ENCODE measurements at places on chromosomes 3 and 15.

DNA sequence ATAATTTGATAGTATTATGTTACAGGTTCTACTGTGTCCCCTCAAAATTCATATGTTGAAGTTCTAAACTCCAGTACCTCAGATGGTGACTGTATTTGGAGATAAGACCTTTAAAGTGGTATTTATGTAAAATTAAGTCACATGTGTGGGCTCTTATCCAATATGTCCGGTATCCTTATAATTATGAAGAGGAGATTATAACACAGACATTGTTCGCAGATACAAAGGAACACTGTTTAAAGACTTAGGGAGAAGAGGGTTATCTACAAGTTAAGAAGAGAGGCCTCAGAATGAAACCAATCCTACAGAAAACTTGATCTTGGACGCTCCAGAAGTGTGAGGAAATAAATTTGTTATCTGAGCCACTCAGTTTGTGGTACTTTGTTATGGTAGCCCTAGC lies 50.9 kb downstream of the DPH6 start:
- DNase-seq, result no peak

GRCh38 chr3:122952520-122952919 lies 75.0 kb downstream of the SEMA5B start:
- DNase-seq, result no peak

DNA sequence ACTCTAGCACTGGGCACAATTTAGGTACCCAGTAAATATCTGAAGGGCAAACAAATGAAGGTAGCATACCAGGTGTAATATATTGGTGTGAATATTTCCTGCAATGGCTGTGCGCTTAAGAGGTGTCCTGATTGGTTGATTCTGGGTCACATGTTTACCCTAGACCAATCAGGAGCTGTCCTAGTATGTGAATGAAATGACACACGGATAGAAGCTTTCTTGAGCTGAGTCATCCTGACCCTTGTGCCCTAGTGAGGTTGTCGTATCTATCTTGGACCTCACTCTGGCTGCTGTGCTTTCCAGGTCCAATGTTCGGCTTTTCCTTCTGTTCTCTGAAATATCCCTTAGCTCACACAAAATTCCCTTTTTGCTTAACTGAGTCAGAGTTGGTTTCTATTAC lies 58.1 kb upstream of the FOXP1 start:
- no peak for DNase-seq

DNA sequence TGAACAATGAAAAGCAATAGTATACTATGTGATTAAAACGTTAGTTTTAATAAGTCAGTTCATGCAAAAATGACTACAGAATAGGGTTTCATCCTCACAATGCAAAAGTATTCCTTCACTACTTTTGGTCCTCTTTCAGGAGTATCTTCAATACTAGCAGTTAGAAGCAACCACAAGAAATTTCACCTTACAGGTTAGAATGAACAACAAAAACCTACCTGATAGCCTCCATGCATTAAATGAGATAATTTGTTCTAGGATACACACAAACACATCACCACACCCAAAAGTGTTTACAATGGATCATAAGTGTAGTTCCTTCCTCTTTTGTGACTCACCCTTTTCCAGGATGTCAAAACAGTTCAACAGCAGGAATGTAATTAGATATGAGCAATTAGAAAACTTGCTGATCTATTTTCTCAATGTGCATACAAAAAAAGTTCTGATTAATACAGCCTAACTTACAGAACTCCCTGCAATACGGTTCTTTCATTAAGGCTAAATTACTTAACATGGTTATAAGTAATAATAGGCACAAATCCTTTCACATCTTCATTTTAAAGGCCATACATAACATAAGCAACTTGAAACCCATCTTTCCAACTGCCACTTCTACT lies 21.6 kb downstream of the UACA start:
- DNase-seq, result no peak

DNA sequence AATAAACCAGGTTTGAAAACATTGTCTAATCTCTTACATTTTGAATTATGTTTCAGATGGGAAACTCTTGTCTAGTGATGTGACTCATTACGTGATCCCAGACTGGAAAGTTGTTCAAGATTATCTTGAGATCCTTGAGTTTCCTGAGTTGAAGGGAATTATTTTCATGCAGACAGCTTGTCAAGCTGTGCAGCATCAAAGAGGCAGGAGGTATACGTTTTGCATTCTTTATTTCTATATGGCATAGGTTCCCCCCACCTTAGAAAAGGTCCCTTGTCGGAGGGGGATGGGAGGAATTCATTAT lies 1.5 kb downstream of the DIS3L start:
- DNase-seq, result no peak

GRCh38 chr3:127674790-127675189 lies 2.0 kb downstream of the ABTB1 start:
- DNase-seq, result no peak

- DNase-seq, result no peak
These were observed 36.1 kb upstream of the PYDC2 start for GRCh38 chr3:191424881-191425280.

DNA sequence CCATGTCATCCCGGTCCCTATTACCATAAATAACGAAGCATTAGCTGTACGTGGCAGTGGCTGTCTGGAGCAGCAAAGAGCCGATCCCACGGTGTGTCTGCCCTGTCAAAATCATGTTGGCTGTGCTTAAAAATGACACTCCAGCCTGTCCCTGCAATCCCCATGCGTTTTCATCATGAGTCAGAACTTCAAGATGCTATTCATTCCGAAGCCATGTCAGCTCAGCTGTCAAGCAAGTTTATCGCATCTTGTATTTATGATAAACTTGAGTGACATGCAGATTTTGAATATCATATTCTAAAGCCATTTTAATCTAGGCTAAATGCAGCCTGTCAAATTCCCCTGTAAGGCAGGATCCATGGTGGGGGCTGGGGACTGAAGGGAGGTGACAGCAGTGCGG lies 152.4 kb downstream of the TJP1 start:
- no peak for DNase-seq

DNA sequence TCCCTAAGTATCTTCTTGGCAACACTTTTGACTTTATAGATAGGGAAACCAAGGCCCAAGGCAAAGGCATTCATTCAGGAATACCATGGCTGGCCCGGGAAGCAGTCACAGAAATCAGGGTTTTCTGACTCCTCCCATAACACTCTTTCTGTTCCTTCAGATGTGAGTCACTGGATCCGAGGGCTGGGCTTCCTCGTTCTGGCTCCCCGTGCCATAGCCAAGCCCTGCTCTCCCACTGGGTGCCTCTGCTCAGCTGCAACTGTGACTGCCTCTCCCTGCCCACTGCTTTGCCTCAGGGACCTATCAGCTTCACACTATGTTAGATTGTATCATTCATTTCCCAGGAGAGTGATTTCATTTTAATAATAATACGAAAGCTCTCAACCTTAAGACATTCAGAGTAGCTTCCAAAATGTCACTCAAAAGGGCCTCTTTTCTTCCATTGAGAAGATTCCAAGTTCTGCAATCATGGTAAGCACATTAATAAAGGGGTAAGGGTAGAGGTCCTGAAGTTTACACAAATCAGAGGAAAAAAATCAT lies 50.2 kb downstream of the GABRB3 start:
- DNase-seq, result no peak

DNA sequence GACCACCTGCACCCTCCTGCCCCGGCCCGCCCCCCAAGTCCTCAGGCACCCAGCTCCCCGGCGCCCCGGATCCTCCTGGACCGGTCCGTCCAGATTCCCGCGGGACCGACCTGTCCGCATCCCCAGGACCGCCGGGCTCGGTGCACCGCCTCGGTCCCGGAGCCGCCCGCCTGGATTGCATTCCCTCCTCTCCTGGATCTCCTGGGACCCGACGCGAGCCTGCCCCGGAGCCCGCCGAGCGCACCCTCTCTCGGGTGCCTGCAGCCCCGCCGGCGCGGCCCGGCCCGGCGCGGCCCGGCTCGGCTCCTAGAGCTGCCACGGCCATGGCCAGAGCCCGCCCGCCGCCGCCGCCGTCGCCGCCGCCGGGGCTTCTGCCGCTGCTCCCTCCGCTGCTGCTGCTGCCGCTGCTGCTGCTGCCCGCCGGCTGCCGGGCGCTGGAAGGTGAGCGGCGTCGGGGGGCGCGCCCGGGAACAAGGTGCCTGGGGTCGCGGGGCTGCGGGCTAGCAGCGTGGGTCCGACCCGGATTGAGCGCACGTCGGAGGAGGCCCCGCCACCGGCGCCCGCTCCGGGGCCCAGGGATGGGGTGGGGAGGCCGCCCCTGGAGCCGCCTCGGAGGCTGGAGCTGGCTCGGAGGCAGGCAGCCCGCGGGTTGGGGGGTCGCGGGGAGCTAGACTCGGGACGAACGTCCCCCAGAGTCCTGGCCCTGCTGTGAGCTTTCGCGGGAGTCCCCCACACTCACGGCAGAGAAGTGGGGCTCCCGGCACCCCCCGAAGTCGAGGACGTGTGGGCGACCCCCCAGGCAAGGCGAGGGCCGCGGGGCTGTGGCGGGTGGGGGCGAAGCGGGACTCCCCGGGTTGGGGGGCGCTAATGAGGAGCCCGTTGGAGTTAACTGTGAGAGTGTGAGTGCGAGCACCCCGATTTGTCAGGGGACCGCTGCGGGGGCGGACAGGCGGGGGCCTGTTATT lies 610 bp downstream of the EPHB3 start:
- DNase-seq, result no peak

DNA sequence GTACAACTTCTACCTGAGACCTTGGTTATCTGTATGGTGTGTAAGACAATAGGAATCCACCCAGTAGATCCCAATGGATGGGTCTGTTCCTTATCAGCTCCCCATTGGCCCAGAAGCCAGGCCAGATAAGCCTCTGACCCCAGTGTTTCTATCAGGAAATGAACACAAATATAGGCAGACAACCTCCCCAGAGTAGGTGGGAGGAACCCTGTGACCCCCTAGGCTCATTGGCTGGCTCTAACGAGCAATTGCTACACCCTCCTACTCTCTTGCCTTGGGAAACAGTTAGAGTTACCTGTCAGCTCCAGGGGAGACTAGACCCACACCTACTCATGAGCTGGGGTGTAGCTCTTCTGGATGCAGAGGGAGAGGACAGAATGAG lies 299.9 kb downstream of the UACA start:
- DNase-seq, result no peak

- no peak for DNase-seq
These were observed 25.6 kb downstream of the DCUN1D1 start for GRCh38 chr3:182954553-182955235.

- DNase-seq, result no peak
These were observed 74.1 kb downstream of the SLCO3A1 start for GRCh38 chr15:91927585-91927984.

DNA sequence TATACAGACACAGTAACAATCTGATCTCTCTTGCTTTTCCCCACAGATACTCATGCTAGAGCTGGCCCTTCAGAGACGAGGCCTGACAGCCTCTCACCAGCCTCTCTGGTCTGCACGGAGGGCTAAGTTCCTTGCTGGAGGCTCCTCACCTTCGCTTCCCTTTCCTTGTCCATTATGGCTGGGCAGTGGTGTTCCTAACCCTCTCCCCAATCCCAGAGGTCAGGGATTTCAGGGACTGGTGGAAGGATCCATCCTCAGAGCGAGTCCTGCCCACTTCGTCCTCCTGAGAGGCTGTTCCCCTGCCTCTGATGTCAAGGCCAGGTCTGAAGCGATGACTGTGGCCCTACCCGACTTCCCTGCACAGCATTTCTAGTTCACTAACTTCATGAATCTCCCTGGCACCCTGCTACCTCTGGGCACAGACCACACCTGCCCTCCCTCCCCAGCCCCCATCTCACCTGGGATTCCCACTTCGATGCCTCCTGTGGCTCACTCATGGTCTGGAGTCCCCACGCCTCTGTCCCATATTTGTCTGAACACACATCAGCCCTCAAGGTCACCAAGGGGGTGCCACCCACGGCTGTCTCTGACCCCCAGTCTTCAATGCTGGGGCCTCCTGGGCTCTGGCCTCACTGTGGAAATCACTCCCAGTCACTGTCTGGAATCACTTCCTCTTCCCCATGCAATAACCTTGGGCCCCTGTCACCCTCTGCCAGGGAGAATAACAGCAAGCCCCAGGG lies 124.9 kb upstream of the PRR20G start:
- no peak for DNase-seq

DNA sequence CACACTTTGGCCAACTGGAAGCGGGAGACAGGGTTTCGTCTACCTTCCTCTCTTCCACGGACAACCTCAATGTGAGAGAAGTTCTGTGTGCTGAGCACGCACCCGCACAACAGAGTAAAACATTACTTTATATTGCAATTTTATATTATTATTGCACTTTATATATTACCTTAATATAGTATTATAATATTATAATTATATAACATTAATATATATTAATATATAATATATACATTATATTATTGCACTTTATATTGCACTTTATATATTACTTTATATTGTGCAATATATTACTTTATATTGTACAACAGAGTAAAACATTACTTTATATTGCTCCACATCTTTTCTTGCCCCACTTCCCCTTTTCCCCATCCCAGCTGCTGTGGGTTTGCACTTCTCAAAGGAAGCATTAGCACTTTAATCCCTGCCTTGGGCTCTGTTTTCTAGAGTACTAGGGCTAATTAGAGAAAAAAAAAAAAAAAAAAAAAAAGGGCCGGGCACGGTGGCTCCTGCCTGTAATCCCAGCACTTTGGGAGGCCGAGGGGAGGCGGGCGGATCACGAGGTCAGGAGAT lies 76.4 kb upstream of the SLC4A7 start:
- DNase-seq, result no peak

DNA sequence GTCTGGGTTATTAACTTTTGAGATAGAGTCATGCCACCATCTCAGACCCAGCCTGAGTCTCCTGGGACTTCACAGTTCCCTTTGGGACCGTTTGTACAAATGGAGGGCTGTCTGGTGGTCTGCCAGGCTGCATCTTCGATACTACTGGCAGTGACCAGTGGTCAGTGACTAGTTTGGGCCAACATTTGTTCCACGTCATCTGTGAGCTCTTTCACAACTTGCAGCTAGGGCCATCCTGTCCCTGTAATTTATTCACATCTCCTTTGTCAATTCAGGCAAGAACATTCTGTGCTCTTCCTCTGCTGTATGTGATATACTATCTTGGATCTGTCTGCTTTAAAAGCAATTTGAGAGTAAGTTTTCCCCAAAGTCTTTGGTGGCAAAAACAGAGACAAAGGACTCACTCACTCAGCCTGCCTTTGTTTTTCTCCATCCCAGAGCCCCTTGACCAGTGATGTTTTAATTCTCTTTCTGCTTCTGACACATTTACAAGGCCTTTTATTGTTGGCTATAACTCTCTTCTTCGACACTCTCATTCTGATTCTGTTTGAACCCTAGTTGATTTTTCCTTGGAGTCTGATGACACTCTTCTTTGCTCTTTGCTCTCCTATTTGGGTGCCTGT lies 353.4 kb downstream of the EPHB1 start:
- no peak for DNase-seq

- DNase-seq, result no peak
These were observed 64.3 kb downstream of the TSC22D2 start for GRCh38 chr3:150472421-150472820.

GRCh38 chr15:40441565-40442531 lies 1.1 kb downstream of the BAHD1 start:
- no peak for DNase-seq

DNA sequence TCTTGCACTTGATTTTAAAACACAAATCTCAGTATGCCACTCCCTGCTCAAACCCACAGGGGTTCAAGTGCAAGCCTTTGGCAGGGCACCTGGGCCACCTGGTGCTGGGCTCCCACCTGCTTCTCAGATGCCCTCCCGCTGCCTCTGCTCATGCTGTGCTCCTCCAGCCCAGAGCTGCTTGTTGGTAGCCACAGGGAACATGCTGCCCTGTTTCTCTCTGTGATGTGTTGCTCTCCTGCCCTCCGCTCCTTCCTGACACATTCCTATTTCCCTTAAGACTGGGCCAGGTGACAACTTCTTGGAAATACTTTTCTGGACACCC lies 27.1 kb upstream of the KY start:
- DNase-seq, result no peak

GRCh38 chr3:103218793-103219192 lies 784.0 kb downstream of the ZPLD1 start:
- DNase-seq, result no peak
